Right ventricle myocardium superior (tissue), 1 donor: ENCODE measurements at places on chromosomes 7 and 10. TPM values are rescaled to one million over a fixed set of nuclear protein-coding genes. Genes with fewer than 3 reads are reported as not detected.

DNA sequence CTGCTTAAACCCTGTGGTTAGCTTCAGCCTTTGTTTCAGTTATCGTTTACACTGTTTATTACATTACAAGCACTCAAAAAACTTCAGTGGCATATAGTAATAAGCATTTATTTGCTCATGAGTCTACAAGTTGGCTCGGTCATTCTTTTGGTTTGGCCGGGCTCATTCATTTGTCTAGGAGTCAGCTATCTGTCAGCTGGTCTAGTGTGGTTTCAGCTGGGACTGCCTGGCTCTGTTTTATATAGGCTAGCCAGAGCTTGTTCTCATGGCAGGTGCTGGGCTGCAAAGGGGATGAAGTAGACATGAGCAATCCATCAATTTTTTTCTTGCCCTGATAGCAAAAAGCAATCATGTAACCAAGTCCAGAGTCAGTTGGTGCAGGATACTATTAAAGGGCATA, 103.6 kb downstream of the MKLN1 start:
- peak; percentile 42 for DNase-seq

DNA sequence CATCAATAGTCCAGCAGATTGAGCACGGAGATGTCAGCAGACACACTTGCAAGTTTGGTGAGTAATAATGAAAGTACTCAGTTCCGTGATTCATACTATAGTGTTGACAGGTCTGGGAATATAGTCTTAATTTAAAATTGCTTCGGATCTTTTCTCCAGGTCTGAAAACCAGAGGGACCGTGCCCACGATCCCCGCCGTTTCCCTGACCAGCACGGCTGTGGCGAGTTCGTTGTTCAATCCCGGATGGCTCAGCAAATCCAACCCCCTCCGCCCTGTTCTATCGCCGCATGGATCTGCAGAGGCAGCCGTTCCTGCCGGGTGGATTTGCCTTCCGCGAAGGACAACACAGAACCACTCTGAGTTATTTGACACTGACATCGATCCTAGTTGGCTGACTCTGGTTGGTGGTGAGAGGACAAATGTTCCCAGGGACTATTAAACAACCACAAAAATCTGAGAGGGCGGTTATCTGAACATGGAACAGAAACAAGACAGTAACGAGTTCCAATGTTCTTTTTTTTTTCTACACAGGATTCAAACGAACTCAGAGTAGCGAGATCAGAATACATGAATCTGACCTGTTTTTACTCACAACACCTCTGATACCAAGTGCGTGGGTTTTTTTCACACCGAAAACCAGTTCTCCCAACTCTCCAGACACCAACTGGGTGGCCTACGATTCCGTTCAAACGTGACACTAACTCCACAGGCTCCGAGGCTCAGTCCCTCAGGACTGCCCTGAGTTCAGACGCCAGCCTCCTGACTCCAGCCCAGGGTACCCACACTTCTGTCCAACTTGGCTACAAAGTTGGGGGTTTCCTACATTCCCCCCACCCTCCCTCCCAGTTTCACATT, 52.7 kb downstream of the RBM17 start:
- DNase-seq: no peak

- no peak for DNase-seq
Observed at GRCh38 chr7:75921479-75921878, 6.5 kb downstream of the POR start.

GRCh38 chr7:26510231-26510957, 218.7 kb downstream of the SNX10 start:
- no peak for DNase-seq

- peak; percentile 48 for DNase-seq
Observed at GRCh38 chr10:34813626-34814222, 1.4 kb downstream of the PARD3 start.

DNA sequence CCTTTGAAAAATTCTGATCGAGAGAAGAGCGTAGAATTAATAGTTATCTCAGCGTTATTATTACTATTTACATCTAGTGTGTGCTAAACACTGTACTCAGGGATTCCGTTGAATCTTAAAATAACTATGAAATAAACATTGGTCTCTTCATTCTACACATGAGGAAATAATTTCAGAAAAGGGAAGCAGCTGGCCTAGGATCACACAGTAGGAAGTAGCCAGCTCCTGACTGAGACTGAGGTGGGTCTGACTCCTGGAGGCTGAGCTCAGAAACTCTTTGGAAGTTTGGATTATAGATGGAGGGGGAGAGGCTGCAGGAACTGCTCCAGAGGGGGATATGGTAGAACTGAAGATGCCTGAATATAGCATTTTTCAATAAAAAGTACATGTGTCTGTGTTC, 183.9 kb upstream of the WDR11 start:
- DNase-seq: no peak

GRCh38 chr10:30963992-30964930, 67.4 kb downstream of the ZNF438 start:
- no peak for DNase-seq

DNA sequence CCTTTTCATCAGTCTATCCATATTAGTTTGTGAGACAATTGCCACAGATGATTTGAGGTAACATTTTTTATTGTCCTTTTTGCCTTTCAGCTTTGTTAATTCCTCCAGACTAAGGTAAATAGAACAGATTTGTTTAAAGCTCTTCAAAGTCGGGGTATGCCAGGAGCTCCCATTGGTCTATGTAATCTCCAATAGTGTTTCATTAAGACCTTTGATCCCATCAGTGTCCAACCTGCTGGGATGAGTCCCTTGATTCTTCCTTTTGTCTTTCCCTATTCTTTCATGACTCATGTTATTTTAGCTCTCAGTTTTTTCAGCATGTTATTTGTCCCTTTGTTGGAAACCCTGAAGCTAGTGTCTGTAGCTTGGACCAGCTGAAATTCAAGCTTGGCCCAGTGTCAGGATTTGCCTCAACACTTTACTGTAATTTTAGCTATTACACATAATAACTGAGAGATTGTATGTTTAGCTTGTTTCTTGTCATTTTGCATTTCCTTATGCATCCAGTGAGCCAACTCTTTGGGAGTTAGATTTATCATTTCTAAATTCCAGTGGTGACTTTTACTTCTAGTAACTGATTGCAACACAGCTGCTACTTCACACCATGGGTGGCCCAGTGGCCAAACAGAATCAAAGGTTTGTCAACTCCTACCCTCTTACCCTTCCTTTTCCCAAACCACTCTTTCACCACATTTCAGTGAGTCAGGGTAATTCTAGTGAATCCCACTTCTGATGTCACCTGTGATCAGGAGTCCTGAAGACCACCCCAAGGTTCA, 15.3 kb downstream of the AGBL3 start:
- no peak for DNase-seq

GRCh38 chr10:58173391-58173790, 94.3 kb downstream of the IPMK start:
- no peak for DNase-seq

FAM237B gene
- total RNA-seq: not detected

GRCh38 chr7:92695308-92696261, 105.4 kb upstream of the FAM133B start:
- peak; percentile 47 for DNase-seq

DNA sequence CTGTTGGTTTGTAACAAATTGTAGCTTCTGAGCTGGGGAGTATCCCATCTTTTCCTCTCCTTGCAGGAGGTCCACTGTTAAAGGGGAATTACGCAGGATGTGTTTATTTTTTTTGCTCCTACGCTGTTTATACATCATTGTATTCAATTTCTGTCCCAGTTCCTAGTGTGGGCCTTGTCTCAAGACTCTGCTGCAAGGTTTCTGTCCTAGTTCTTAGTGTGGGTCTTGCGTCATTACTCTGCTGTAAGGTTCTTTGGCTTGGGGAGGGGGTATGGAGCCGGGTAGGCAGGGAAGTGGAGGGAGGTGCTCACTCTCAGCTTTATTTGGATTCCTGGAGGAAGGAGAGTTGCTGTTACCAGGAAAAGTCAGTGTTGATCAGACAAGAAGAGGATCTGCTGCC, 64.0 kb upstream of the TRIM8 start:
- no peak for DNase-seq

GRCh38 chr10:22958338-22958737, 30.5 kb downstream of the ARMC3 start:
- no peak for DNase-seq

GRCh38 chr10:111968647-111969046, 214.9 kb downstream of the GPAM start:
- no peak for DNase-seq

DNA sequence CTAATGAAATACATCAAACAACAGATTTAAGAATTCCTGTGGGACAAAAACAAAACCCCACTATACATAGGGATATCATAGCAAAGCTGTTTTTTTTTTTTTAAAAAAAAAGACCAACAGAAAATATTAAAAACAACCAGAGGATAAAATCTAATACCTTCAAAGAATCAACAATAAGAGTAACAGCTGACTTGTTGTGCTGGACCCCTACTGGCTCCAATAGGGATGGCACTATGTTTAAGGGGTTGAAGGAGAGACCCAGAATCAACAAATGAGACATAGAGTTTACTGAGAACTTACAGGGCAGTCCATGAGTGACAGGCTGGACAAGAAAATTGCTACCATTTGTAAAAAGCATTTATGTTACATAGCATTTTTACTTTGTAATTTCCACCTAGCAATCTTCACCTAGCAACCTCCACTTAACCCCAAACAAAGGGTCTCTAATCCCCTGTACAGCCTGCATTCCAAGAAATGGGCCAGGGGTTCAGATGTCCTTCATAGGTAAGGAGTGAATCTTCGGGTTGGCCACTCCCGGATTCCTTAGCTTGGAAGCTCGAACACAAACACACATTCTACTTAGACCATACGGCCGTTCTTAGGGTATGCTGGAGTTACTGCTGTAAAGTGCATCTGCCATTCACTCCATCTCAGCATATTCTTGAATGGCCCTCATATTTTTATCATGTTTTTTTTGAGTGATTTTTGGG, 25.8 kb downstream of the ASZ1 start:
- DNase-seq: no peak

GRCh38 chr10:55668326-55668922, 692.6 kb downstream of the ZWINT start:
- no peak for DNase-seq

DNA sequence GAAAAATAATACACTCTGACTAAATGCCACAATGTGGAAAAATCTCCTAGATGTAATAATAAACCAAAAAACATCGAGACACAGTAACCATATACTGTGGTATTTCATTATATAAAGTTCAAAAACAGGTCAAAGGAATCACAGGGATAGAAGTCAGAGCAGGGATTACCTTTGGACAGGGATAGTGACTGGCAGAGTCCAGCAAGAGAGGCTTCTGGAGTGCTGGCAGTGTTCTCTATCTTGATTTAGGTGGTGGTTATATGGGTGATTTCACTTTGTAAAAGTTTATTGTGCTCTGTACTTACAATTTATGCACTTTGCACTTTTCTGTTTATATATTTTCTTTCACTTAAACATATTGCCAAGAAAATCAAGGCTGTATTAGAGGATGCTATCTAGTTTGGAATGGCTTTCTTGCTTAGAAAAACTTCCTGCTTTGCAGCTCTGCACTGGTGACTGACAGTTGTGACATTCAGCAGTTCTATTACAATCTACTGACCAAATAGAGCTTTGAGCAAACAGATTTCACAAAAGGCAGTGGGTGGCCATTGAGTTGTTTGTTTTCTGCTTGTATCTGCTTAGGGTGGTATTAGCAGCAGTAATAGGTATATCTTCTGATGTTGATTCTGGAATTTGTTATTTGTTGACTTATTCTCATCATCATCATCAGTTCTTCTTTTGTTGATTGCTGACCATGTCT, 263.6 kb upstream of the LRGUK start:
- DNase-seq: no peak

GRCh38 chr10:132445516-132446194, 48.7 kb downstream of the PWWP2B start:
- no peak for DNase-seq

DNA sequence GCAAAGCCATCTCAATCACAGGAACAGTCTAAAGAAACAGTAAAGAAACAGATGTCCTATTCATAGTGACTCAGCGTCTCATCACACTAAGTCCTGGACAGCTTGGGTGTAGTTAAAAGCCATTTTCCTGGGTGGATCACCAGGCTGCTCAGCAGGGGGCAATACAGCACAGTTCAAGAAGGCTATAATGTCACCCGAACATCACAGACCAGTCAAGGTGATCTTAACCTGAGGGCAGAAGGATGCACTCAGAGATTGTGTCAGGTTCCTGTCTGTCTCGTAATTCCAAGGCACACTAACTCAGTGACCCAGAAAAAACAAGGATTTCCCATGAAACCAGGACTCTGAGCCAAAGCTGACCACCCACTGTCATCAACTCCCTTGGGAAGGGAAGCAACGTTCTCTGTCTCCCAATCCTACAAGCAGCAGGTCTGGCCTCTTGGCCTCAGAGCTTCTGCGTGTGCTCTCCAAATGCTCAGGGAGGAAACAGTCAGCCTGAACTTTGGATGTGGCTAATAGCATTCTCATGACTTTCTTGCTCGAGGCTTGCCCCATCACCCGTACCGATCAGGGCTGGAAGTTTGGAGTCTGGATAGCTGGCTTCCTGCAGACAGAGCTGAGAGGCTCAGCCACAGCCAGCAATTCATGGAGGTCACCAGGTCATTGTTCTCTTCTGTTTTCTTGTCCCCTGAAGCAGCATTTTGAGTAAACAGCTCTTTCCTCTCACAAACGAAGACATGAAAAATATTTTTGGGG, 90.4 kb upstream of the FAM171A1 start:
- peak; percentile 43 for DNase-seq

GRCh38 chr10:101858723-101859500, 15.3 kb upstream of the KCNIP2 start:
- DNase-seq: no peak

GRCh38 chr10:107409522-107409921, 245.0 kb upstream of the SORCS1 start:
- DNase-seq: no peak

- DNase-seq: no peak
Observed at GRCh38 chr7:23353172-23353571, 54.0 kb downstream of the MALSU1 start.

DNA sequence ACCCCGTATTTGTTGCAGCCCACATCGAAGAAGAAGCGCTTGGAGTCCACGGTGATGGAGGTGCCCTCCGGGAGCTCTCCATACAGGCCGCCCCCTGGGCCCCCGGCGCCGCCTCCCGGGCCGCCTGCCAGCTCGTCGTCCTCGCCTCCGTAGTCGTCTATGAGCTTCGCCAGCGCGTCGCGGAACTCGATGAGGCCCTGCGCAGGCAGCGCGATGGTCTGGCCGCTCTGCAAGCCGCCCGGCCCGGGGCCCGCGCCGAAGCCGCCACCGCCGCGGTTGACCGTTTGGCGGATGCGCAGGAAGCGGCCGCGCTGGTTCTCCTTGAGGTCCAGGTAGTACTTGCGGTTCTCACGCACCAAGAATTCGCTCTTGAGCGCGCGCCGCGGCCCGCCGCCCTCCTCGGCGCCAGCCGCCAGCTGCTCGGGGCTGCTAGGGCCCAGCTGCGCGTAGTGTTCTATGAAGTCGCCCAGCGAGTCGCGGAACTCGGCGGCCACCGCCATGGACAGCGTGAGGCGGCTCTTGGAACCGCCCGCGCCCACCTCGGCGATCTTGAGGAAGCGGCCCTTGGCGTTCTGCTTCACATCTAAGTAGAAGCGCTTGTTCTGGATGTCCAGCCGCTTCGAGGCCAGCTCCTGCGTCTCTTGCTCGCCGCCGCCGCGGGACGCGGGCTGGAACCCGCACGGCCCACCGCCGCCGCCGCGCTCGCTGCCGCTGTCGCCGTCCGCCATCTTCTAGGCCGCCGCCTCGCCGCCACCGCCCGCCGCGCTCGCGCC, 523 bp downstream of the PURB start:
- DNase-seq: peak; percentile 72

GRCh38 chr7:48419401-48419800, 248.1 kb downstream of the ABCA13 start:
- no peak for DNase-seq

- peak; percentile 55 for DNase-seq
Observed at GRCh38 chr10:90911133-90912051, 9.5 kb downstream of the ANKRD1 start.

KCTD7 gene
- 8.0 TPM for total RNA-seq

LIPA gene
- 18.0 TPM for total RNA-seq

- no peak for DNase-seq
Observed at GRCh38 chr7:36289833-36290661, 99.6 kb upstream of the ANLN start.
